K562 (cell line): ENCODE measurements at places on chromosomes 16 and 17. TPM values are rescaled to one million over a fixed set of nuclear protein-coding genes. Genes with fewer than 3 reads are reported as not detected.

Gene CCL16
- not detected in 2 replicates for total RNA-seq

Gene INCA1
- total RNA-seq, result 0.22 TPM in 1 of 2 replicates, not detected in the other

Gene SULT1A1
- total RNA-seq, result 15.3 and 15.6 TPM in 2 replicates

Gene OSBPL7
- 11.5 and 11.9 TPM in 2 replicates for total RNA-seq

Gene LPCAT2
- total RNA-seq, result 13.1 and 15.0 TPM in 2 replicates

Gene KRTAP4-1
- total RNA-seq, result not detected in 2 replicates

- H3K27ac ChIP-seq, result no peak overlapping the region
- no peak overlapping the region for H3K4me3 ChIP-seq
- DNase-seq, result no peak
- H3K27me3 ChIP-seq, result no peaks in the 10 kb centered on the region
- no peaks in the 10 kb centered on the region for H3K36me3 ChIP-seq
- no peaks in the 10 kb centered on the region for H3K4me1 ChIP-seq
These were observed 155.8 kb downstream of the CYB561 start for GRCh38 chr17:63290351-63290750.

- peaks cover 56% of the 10 kb centered on the region; the same call in 2 of the 3 replicates for H3K36me3 ChIP-seq
- H3K27ac ChIP-seq, result no peak overlapping the region
- H3K4me1 ChIP-seq, result peaks cover 9% of the 10 kb centered on the region; the same call in 1 of the 2 replicates
- no peaks in the 10 kb centered on the region for H3K27me3 ChIP-seq
- no peak overlapping the region for H3K4me3 ChIP-seq
These were observed 12.6 kb upstream of the GFOD2 start for GRCh38 chr16:67731753-67732095.

GRCh38 chr16:77387815-77388209 is 47.0 kb downstream of the ADAMTS18 start:
- H3K27ac ChIP-seq, result no peak overlapping the region
- DNase-seq, result no peak
- H3K4me3 ChIP-seq, result no peak overlapping the region
- H3K36me3 ChIP-seq, result no peaks in the 10 kb centered on the region
- no peaks in the 10 kb centered on the region for H3K4me1 ChIP-seq
- H3K27me3 ChIP-seq, result no peaks in the 10 kb centered on the region; the same call in 1 of the 3 replicates

DNA sequence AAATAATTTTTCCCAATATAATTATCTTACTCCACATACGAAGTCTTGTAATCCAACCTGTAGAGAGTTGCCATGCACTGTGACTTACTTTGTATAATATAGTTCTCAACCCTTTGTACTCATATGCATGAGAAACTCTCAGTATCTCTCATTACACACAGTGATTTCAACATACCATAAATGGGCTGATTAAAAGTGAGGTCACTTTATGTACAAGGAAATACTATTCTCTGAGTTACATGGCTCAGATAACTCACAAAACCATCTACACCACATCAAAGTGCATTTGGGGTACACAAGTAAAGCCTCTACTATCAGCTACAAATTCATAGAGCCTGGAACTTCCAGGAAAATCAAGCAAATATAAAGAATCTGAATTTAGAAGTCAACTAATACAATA is 27.9 kb downstream of the SLFN12 start:
- DNase-seq, result no peak
- H3K36me3 ChIP-seq, result no peaks in the 10 kb centered on the region
- no peak overlapping the region for H3K27ac ChIP-seq
- H3K4me3 ChIP-seq, result no peak overlapping the region
- H3K4me1 ChIP-seq, result peaks cover 3% of the 10 kb centered on the region; the same call in 1 of the 2 replicates

DNA sequence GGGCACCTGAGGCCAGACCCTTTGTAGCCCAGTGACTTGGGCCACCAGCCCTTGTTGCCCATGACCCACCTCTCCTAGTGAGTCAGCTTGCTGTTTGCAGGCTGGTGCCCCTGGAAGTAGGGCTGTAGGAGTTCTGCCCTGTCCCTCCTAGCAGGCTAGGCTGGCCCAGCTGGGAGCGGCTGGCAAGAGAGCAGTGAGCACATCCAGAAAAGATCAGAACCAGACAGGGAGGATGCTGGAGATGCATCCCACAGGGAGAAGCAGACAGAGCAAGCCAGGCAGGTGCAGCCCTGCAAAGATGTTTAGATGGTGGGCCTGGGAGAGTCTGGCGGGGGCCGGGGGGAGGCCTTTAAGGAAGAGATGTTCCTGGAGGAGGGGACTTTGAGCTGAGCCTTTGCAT is 2.4 kb downstream of the SLC5A10 start:
- no peak overlapping the region for H3K27ac ChIP-seq
- peaks cover 2% of the 10 kb centered on the region; the same call in 1 of the 3 replicates for H3K4me1 ChIP-seq
- no peak for DNase-seq
- no peak overlapping the region for H3K4me3 ChIP-seq
